ENCODE measurements at places on chromosomes 7 and 10.
A peak's percentile ranks its signal among the peaks of the same experiment; 100 is the strongest.

- peak; percentile 47 for DNase-seq
Measured at GRCh38 chr10:78566284-78567111, 502.3 kb upstream of the ZMIZ1 start.

- DNase-seq, result no peak
Measured at GRCh38 chr10:48667960-48668590, 16.6 kb upstream of the WDFY4 start.

GRCh38 chr7:150974468-150975391, 3.4 kb downstream of the KCNH2 start:
- DNase-seq, result no peak

GRCh38 chr7:115953592-115954255, 76.8 kb downstream of the TFEC start:
- DNase-seq, result no peak

DNA sequence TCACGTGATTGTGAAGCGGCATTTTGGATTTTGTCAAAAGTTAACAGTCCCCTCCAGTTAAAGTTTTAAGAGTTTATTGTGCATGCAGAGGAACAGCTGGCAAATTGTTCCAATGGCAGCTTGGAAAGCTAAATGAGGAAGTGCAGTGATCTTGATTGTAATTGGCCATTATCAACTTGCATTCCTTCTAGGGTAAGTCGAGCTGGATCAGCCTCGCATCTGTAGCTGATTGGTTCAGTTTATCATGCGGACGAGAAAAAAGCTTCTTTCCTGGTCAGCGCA, 566 bp downstream of the ZNF789 start:
- DNase-seq, result no peak

DNA sequence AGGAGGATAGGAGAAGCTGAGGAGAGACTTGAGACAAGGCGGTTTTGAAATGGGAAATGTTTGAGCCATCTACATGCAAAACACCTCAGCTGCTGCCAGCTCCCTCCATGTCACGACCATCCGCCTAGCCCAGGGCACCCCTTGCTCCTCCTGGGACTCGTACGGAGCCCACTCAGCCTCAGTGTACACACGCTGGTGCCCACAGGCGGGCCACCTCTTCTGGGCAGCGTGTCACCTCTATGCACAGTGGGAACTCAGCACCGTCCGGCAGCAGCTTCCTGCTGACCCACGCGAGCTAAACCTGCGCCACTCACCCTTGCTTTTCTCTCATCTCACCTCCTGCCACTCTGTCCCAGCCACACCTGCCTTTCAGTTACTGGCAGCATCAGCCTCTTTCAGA, 108.3 kb downstream of the GALNT11 start:
- no peak for DNase-seq

GRCh38 chr10:51867956-51868355, 168.6 kb upstream of the CSTF2T start:
- DNase-seq, result no peak

- DNase-seq, result no peak
Measured at GRCh38 chr7:12567015-12567414, 3.5 kb upstream of the SCIN start.

DNA sequence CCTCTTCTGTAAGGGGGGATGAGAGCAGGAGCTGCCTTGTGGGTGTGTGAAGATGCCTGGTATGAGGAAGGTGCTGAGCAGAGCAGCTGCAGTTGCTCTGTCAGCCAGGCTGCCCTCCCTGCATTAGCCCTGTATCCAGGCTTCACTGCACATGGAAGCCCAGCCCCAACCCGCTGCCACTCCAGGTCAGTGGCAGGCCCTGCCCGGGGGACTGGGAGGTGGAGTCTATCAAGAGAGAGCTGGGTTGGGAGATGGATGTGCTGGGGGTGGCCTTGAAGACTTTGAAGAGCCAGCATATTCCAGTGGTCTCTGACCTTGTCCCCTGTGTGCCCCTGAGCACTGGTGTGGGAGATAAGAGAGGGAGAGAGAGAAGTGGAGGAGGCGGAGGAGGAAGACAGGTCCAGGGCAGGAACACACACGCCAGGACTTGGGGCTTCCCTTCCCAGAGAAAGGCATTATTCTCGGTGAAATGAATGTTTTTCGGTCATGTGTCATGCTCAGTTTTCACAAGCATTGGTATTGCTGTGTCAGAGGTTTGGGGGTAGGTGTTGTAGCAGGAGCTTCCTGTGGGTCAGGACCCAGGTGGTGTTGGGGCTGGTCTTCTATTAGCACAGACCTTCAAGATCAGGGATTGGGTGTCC, 2.6 kb downstream of the PPIF start:
- no peak for DNase-seq

GRCh38 chr10:103855424-103855823, at the start of gene SH3PXD2A:
TSS of gene SH3PXD2A (minus strand) at chr10:103855576. CDS start at chr10:103855266, 310 bp downstream.
- DNase-seq, result no peak

DNA sequence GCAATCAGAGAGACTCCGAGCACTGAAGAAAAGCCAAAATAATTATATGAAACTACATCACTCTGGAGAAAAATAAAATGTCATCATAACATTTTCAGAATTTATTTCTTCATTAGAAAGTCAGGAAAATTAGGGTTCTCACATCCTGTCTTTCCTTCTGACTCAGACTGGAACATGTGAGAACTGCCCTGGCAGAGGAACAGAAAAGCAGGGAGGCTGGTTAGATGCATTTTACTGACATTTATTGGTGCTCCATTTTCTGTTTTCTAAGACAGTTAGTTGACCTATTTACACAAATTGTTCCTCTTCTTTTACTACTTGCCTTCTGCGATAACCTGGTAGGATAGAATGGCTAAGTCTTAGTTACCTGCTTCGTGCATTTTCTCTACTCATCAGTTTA, 58.6 kb upstream of the ANK3 start:
- no peak for DNase-seq

- DNase-seq, result no peak
Measured at GRCh38 chr10:93799155-93799708, 41.5 kb downstream of the LGI1 start.

- no peak for DNase-seq
Measured at GRCh38 chr10:944034-944831, 12.7 kb upstream of the LARP4B start.

DNA sequence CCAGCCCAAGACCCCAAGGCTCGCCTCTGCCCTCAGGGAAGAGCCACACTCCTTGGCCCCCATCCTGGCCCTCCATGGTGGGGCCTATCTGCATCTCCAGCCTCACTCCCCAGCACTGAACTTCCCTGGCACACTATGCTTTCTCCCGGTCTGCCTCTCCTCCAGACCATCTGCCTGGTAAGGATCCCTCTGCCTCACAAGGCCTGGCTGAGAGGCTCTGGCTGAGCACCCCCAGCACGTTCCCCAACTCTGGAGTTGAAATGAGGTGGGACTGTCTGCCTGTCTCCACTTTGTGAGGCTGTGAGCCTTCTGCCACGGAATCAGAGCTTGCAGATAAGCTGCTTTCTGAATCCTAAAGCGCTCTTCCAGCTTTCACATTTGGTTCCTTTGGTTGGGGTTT, 220.7 kb downstream of the TNS3 start:
- no peak for DNase-seq

DNA sequence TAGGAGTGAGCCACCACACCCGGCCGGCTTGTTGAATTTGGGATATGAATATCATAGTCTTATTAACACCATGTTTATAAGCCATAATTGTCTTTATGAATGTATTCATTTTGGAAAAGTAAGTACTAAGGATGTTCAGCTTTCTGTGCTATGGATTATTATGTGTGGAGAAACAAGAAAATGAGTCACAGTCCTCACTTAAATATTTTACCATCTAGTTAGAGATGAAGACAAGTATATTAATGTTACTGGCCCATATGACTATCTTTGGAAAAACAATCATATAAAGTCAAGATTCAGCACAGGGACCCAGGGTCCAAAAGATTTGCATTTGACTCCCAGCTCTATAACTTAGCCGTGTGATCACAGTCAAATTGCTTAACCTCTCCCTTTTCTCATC, 9.8 kb upstream of the TOMM7 start:
- DNase-seq, result no peak

GRCh38 chr10:32166365-32166764, 110.1 kb upstream of the KIF5B start:
- no peak for DNase-seq

- DNase-seq, result no peak
Measured at GRCh38 chr7:26958834-26959233, 94.4 kb upstream of the SKAP2 start.

DNA sequence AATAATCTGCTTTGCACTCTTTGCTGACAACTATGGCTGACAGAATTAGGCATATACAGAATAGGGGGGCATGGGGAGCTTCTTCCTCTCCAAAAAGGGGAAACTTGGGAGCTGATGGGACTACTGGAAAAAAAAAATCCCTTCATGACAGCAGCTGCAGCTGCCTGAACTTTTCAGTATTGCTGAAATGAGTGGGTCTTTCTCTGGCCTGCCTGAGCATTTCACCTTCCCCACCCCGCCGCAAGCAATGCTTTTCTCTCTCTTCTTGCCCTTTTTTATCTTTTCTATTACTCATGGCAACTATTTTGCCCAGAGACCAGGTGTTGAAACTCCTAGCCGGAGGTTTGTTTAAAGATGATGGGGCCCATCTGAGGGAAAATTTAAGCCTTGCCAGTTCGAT, 244.9 kb downstream of the SEMA3D start:
- no peak for DNase-seq

DNA sequence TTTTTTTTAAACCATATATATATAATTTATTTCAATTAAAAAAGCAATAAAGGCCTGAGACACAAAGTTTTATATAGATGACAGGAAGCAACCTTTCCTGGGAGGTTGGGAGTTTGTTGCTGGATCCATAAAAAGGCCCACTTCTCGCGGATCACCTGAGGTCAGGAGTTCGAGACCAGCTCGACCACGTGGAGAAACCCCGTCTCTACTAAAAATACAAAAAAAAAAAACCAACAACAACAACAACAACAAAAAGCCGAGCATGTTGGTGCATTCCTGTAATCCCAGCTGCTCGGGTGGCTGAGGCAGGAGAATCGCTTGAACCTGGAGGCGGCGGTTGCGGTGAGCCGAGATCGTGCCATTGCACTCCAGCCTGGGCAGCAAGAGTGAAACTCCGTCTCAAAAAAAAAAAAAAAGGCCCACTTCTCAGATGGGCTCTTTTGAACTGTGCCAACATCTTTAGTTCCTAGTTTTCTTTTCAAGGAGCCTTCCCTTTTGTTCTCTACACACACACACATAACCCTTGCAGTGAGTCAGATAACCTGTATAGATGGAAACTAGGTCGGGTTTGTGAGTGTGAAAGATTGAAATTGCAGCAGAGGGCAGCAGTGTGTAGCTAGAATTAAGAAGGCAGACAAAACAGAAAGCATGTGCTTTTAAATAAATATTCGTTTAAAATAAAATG, 1.2 kb upstream of the SMNDC1 start:
- DNase-seq, result peak; percentile 35

- no peak for DNase-seq
Measured at GRCh38 chr7:155217634-155218033, 80.0 kb upstream of the INSIG1 start.

GRCh38 chr10:10811562-10811961, 206.1 kb upstream of the CELF2 start:
- no peak for DNase-seq

DNA sequence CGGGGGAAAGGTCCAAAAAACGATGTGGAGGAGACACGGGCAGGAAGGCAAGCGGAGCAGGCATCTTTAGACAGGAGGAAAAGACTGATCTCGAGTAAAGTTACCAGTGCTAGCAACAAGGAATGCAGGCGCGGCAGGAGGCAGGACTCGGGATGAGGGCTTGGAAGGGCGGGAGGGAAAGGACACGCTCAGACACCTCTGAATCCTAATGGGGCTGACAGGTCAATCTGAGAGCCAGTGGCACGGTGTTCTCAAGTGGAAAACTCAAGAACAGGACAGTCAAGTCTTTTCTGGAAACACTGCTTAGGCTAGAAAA, 155.3 kb upstream of the COBL start:
- DNase-seq, result no peak

GRCh38 chr10:106519376-106520030, 645.0 kb downstream of the SORCS1 start:
- DNase-seq, result no peak

- DNase-seq, result no peak
Measured at GRCh38 chr10:86334488-86335085, 32.0 kb downstream of the GRID1 start.

DNA sequence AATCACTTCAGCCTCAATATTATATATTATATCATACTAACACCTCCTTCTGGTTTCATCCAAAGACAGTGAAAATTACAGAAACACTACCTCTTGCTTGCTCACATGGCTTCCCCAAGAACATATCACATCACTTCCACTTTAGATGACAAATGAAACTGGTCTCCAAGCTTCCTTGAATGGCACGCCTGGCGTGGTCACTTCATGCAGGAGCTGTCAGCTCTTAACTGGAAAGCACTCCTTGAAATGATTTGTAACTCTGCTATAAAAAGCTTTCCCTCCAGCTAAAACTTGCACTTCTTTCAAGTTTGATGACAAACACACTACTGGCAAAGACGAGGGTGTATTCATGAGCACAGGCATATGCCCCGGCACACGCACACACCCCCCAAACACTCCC, 84.1 kb upstream of the INHBA start:
- peak; percentile 38 for DNase-seq

DNA sequence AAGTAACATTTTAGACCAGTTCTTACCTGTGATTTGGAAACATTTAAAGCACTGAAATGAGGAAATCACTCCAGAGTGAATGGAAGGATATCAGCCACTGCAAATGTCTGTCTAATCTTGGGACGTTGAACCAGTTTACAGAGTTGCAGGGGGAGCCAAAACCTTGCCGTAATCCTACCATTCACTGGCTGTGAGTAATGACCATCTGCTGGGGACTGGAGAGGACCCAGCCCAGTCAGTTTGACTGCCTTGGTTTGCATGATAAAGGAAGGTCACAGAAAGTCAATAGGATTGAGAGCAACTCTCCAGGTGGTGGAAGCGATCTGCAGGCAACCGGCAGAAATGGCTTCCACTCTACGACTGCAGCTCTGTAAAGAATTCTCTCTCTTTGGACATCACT, 167.2 kb downstream of the AKR1D1 start:
- peak; percentile 85 for DNase-seq

DNA sequence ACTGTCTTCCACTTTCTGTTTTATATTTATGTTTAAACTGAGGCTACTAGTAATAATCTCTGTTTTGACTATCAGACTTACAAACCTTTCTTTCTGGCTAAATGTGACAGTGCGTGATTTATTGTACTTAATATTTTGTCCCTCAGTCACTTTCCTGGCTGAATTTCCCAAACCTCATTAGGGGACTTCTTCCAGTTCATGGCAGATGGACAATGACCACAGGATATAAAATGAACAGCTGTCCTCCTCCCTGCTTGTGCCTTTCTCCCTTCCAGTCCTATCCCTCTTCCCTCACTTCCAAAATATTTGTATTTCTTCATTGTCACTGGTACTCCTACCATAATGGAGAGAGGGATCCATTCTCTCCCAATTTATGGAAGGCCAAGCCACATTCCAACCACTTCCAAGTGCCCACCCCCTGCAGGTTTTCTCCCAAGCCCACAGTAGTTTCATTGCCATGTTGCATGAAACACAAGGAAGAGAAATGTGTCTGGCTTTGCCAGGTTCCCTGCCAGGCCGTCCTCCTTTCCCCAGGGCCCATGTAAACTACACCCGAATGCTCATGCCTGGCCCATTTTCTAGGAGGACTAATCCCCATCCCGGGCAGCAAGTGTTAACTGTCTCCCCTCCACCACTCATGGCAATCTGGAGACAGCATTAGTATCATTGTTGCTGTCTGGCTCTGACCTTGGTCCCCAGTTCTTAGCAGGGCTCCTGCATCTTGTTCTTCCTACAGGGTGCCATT, 269.5 kb upstream of the SLC26A5 start:
- DNase-seq, result no peak

Data from spinal cord (tissue), 10 donors.